ENCODE measurements at places on chromosomes 4 and X.

DNA sequence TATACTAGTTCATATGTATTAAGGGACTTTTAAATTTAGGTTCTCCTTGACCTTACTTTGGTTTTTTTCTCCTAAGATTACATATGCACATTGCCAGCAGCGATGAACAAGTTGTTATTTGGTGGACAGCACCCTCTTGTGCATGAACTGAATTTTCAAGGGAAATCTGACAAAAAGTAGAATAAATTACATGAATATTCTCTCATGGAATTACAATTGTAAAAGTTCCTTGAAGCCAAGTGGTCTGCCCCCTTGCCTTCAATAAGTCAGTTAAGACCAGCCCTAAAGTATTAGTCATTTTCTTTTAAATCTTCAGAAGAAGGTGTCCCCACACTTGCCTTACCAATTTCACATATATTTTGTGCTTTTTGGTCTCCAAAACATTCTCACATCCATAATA, 30.7 kb upstream of the SMARCA5 start:
- DNase-seq = no peak

GRCh38 chr4:42112846-42113245, 39.6 kb downstream of the BEND4 start:
- no peak for DNase-seq

DNA sequence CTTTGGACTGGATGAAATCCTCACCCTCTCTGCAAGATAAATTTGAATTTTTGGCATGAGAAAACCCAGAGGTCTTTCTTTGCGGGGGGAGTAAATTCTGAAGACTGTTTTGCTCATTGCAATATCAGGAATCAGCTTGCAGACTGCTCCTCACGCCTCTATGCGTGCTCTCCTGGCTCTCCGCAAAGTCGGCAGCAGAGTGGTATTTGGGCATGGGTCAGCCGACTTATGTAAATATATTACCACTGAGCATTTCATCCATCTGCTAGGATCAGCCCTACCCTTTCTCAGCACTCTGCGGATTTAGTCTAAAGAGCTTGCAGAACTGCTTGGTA, 288.0 kb downstream of the ASMT start:
- no peak for DNase-seq

DNA sequence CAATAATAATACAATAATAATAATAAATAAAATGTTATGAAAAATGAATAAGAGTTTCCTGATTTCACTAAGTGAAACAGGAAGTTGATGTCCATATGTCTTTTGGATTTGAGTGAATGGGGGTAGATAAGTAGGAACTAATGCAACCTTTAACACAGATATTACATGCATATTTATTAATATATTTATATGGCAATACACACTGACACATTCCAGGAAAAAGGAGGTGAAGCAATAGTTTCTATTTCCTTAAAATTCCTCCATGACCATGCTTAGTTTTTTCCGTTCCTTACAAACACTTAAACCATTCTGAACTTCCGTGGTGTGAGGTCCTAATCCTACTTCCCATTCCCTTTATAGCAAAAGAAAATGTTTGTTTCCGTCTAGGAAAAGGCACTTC, 48.3 kb downstream of the ATXN3L start:
- DNase-seq = no peak

DNA sequence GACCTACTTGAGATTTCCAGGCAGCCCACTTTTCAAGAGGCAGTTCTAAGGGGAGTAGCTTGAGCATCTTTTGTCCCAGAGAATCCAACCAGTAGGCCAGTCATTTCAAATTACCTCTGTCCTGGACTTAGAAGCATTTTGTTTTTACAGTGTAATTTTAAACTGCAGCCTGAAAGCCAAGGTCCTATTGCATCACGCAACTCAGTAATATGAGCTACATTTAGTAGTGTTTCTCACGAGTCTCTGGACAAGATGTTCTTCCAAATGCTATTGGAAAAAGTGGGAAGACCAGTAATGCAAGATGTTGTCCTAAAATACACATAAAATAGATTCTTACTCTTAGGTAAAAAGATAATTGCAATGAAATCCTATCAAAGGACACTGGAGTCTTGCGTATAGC, 182.5 kb upstream of the ARX start:
- DNase-seq = no peak

- no peak for DNase-seq
Measured at GRCh38 chr4:61200187-61200915, at the start of gene ADGRL3. TSS of gene ADGRL3 (plus strand) at chr4:61200326.

GRCh38 chr4:14787894-14788293, 214.4 kb upstream of the CPEB2 start:
- no peak for DNase-seq

DNA sequence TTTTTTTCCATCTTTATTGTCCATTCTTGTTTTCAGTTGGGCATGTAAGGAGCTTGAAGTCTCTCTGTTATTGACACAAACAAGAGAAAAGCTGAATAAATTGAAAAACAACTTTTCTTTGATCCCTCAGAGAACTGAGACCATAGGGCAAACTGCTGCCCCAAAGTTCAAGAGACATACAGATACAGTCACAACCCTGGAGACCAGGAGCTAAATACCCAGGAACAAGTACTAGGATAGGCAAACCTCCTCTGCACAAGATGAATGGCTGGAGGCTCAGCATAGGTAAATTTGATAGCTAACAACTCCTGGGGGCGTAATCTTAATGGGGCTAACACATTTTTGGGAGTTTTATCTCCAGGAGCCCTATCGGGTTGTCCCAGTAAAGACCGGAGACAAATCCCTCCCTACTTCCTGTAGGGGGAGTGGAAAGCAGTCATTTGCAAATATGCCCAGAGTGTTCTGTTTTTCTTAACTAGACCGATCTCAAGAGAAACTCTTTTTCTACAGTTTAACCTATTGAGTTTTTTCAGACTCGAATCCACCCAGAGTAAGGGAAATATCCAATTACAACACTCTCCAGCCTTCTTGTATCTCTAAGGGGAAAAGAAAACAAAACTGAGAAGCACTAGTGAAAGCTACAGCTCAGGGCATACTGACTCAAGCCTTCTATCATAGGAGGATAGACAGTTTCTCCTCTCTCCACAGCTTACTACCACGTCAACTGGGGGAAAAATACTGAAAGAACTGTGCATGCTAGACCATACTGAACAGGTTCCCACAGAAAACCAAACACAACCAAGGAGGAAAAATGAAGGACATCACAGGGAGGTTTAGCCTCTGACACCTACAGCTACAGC, 23.1 kb downstream of the MAGEA8 start:
- DNase-seq = no peak

- DNase-seq = no peak
Measured at GRCh38 chrX:27924261-27924660, 57.0 kb downstream of the DCAF8L1 start.

GRCh38 chrX:140480765-140481164, 24.1 kb downstream of the SOX3 start:
- DNase-seq = no peak

GRCh38 chr4:137312257-137312656, 220.0 kb downstream of the PCDH18 start:
- no peak for DNase-seq

GRCh38 chrX:71938371-71938770, 27.7 kb downstream of the NHSL2 start:
- no peak for DNase-seq

DNA sequence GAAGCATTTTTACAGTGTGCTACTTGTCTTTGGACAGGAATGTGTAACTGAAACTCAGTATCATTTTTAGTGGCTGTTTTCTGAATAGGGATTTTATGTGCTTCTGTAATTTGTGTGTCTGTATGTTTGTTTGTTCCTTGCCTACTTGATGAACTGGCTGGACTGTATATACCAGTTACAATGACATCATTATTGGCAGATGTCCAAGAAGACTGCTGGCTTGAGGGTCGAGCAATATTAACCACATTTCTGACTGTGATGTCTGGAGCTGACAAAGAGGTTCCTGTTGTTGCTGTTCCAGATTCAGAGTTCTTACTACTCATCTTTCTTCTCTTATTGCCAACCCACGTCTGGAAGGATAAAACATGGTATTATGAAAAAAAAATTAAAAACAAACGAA, 33.0 kb downstream of the HDX start:
- no peak for DNase-seq

DNA sequence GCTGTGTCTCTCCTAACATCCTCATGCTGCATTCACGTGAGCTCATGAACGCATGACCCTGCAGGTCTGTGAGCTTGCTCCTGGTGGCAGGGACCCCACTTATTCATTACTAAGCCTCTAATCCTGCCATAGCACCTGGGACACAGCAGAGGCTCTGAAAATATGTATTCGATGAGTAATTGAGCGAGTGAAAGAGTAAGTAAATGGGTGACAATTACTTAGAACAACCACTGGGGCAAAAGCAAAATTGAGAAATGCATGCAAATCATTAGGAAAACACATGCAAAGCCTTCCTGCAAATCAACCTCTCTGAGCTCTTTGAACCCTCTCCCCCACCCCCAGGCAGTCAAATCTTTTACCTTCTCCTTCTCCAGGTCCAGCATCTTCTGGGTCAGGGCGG, 23.6 kb upstream of the C4orf50 start:
- DNase-seq = no peak

DNA sequence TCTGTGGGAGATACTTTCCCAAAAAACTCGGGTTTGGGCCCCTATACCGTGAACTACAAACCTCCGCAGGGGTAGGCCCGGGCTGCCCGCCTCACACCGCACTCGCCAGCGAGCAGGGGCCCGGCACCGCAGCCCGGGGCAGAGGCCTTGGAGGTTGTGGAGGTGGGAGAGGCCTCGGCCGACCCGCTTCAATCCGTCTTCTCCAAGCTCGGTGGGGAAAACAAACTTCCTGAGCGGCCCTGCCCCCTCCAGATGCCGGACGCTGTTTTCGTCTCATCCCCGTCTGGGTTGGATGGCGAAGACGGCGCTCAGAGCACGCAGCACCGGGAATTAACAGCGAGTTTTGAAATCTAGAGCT, 442 bp upstream of the MCUB start:
- peak; percentile 39 for DNase-seq

DNA sequence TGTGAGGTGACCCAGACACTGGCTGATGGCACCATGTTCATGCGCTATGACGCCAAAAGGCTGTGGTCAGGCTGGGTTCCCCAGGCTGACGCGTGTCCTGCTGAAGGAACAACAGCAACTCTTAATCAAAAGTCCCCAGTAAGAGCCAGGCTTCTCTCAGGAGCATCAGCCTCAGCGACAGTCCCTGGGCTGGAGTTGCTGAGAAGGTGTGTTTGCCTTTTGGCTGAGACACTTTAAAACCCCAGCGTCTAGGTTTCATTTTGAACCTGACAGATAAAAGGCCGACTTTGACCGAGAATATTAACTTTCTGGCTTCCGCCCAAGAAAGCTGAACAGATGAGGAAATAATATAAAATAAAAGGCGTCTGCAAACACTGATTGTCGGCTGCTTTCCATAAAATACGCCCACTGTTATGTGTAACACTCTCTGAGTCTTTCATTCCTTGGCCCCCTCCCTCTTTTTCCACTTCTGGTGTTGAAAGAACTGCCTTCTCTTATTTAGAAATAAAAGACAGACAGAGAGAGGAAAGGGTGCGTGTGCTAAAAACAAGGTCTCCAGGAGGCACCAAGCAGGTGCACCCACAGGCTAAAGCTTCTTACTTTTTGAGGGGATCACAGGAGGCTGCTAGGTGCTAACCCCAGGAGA, 373.6 kb downstream of the MID1IP1 start:
- peak; percentile 52 for DNase-seq

DNA sequence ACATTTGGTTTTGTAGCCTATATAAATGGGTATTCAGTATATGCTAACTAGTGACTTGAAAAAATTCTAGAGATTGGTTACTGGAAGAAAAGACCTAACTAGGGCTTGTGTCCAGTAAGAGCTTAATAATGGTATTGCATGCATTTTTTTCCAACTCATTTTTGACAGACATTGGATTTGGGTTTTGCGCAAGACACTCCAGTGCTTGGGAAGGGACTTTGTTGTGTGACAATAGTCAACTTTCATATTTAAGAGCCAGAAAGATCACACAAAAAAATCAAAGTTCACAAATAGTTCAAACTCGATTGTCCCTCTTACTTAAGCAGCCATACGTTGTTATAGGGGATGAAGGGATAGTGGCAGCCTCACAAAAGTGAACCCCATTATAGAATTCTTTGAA, 1.2 kb upstream of the HSD17B11 start:
- no peak for DNase-seq

DNA sequence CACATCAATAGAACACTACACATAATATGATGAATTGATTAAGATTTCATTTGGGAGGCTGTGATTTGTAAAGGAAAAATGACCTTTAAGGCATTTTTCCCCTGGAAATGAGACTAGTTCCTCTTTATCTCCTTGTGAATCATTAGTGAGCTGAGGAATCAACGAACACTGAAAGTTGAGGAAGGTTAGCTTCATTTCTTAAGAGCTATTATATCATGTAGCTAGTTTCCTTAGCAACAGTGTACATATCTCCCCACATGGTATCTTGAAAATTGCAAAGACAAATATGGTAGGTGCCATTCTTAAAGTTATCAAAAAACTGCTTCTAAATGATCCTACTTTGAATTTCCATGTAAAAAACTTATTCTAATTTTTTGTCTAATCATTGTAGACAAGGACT, 127.5 kb upstream of the NRK start:
- no peak for DNase-seq

DNA sequence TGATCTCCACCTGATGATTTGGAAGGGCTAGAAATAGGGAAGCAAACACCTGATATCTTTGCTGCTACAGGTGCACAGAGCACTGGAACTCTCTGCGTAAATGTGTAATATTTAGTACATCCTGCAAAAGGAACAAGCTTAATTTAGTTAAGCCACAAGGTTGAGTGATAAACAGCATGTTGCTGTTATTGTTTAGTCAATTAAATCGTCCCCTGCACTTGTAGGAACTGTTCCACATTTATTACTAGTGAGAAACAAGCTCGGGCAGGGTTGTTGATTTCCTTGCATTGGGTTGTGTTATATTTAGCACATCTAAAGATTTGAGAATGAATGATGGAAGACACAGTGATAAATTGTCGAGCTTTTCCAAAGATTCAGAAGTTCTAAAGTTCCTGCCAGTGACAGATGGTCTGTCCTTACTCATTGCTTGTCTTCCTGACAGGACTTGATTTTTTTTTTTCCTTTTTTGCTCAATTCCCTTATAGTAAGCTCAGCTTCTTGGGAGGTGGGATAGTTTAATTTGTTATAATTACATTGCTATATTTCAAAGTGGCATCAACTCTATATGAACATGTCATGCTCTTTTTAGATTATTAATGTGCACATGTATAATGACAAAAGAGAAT, 627.0 kb upstream of the ATOH1 start:
- no peak for DNase-seq

DNA sequence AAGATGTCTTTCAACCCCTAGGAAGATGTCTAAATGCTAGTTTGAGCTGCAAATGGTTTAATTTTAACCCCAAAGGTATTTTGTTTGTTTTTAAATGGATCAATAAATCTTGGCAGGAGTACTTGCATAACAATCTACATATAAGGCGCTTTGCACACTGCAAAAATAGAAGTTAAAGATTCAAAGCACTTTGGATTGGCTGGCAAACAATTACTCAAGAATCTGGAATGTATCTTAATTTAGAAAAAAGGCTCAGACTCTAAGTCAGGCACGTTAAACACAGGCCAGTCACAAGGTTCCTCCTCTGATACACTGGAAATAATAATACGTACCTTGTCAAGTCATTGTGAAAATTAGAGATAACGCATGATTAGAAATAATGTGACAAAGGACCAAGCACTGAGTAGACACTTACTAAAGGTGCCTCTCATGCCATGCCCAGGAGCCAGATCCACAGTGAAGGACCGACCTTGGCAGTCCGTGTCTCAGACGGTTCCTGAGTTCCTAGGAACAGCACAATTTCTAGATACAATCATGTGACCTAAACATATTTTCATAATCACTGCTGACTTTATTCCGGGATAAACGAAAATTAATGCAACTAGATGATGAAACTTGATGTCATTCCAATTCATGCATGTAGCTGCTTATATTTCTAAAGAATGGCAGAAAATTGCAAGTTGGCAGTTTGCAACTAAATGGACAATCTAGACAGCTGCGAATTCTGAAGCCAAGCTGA, 49.6 kb downstream of the PROM1 start:
- no peak for DNase-seq

Measured in activated CD4-positive, alpha-beta T cell treated with anti-CD3 and anti-CD28 coated beads, Interleukin-2, amount 50 U/mL, for 1 hour (primary cell).